Posterior cingulate gyrus (tissue), 11 donors: ENCODE measurements at places on chromosomes 2 and 18.

DNA sequence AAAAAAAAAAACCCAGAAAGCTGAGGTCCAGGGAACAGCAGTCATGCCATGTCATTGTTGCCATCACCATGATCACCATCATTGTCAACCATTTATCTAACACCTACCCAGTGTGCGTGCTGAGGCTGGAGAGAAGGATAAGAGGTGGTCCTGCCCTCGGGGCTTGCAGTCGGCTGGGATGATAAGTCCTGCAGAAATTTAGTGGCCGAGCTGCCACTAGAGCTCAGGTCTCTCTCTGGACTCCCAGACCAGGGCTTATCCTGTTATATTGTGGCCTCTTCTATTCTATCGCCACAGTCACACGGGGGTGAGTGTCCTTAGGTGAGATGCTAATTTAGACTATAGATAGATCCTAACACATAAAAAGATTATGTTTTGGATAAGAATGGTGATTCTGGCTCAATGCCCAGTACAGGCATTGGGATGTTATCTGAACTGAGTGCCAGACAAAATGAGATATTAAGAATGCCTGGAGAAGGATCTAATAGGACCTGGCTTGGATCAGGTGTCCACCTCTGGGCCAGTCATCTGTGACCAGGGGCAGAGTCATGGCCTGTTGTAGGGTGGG lies 43.2 kb upstream of the YWHAQ start:
- no peak for DNase-seq

DNA sequence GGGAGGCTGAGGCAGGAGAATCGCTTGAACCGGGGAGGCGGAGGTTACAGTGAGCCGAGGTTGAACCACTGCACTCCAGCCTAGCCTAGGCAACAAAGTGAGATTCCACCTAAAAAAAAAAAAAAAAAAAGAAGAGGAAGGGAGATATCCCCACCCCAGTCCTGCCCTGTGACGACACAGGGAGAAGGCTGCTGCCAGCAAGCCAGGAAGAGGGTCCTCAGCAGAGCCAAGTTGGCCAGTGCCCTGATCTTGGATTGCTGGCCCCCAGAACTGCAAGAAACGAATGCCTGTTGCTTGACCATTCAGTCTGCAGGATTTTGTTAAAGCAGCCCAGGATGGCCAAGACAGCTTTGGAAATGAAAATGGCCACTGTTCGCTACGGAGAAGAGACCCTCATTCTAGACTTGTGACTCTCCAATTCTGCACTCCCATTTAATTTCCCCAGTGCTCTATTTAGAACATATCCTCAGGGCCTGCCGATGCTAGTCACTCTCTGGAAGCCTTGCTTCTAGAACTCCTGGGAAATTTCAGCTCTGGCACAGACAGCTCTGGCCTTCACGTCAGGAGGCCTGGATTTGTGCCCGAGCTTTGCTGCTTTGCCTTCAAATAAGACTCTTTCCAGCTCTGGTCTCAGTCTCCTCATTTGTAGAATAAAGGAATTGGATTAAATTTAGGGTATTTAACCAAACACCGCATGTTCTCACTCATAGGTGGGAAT lies 15.7 kb upstream of the AMMECR1L start:
- no peak for DNase-seq

GRCh38 chr2:205915130-205915524 lies 170.8 kb downstream of the INO80D start:
- DNase-seq, result no peak

DNA sequence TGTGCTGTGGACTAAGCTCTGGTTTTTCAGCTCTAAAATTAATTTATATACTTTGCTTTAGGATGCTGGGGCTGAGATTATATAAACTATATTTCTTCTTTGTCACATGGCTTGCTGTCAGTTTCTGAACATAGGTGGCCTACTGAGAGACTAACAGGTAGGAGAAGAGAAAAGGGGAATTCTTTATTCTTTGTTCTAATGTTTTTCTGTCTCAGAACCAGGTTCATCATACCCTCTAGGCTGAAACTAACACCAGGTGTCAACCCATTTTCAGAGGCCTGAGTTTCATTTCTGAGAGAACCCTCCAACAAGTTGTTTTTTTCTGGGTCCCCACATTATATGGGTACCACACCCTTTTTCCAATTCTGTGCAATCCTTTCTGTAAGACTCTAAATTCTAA lies 843.6 kb downstream of the TRIB2 start:
- no peak for DNase-seq

GRCh38 chr2:214019229-214019972 lies 391.5 kb upstream of the VWC2L start:
- no peak for DNase-seq

DNA sequence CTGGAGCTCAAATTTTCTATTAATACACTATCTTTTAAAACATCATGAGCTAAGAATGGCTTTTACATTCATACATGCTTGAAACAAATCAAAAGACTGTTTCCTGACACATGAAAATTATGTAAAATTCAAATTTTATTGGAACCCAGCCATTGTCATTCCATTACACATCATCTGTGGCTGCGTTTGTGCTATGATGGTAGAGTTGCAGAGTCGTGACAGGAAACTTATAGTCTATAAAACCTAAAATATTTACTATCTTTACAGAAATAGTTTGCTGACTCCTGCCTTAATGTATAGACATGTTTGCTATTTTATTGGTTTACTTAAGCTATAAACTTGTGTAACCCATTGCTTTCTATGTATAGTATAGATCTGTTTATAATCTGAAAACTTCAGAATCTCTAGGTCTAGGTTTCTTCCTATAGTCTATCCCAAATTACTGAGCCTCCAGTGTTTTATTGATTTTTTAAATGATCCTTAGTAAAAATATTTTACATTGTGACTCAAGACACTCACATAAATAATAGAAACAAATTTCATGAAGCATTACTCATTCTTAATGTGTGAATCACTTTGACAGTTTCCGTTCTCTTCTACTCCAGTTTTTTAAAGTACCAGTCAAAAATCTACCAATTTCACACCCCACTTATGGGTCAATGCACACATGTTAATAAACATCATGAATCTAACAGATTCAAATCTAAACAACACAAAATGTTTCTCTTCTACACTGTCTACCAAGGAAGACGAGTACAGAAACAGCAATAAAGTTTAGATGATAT lies 26.4 kb upstream of the MRPL19 start:
- no peak for DNase-seq

GRCh38 chr18:77062518-77063003 lies 70.0 kb downstream of the MBP start:
- no peak for DNase-seq

GRCh38 chr2:122758967-122759366 lies 1003.5 kb downstream of the TSN start:
- DNase-seq, result no peak
